ENCODE measurements at places on chromosomes 5 and 9.
A peak's percentile ranks its signal among the peaks of the same experiment; 100 is the strongest.

- no peak for DNase-seq
Measured at GRCh38 chr5:64585646-64586045, 79.8 kb downstream of the RGS7BP start.

DNA sequence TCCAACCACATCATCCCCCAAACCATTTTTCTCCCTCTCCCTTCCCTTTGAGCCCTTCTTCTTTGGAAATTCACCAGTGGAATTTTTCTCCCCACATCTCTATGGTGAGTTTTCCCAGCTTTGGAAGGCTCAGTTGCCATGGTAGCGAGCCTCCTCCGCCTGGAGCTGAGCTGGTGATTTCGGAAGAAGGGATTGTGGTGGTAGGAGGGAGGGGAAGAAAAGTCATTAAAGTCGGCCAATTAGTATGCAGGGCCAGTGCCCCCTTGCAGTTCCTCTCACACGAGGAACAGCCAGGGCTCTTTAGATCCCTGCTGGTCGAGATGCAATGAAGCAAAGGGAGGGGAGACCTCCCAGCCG is 322.0 kb downstream of the NTRK2 start:
- DNase-seq = no peak

GRCh38 chr9:13719981-13720676 is 440.6 kb upstream of the MPDZ start:
- peak; percentile 57 for DNase-seq

- DNase-seq = no peak
Measured at GRCh38 chr9:99411479-99412115, 189.5 kb downstream of the SEC61B start.

DNA sequence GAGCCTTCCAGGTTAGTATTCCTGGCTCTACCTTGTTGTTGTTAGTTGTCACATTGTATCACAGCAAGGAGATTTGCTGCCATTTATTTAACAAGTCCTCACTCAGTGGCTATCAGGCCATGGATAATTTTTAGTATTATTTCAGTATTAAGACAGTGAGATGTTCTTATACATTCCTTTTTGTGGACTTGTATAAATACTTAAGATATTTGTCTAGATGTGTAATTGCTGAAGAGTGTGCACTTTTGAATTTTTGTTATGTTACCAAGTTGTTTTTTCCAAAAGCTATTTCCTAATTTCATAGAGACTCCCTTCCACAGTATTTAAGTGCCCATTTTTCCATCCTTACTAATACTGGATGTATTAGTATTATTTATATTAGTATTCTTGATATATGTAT is 22.0 kb downstream of the SLC36A1 start:
- no peak for DNase-seq

DNA sequence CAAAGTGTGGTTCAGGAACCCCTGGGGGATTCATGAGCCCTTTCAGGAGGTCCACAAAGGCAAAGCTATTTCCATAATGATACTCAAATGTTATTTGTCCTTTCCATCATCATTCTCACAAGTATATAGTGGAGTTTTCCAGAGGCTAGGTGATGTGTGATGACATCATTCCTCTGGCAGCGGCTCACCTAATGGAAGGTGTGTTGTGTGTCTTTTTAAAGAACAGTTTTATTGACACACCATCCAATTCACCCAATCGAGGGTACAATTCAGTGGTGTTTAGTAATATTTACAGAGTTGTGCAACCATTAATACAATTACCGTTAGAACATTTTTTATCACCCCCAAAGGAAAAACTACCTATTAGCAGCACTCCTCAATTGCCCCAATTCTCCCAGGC is 9.7 kb downstream of the NANS start:
- DNase-seq = no peak

GRCh38 chr5:134435560-134435959 is 23.9 kb upstream of the CDKN2AIPNL start:
- peak; percentile 92 for DNase-seq

DNA sequence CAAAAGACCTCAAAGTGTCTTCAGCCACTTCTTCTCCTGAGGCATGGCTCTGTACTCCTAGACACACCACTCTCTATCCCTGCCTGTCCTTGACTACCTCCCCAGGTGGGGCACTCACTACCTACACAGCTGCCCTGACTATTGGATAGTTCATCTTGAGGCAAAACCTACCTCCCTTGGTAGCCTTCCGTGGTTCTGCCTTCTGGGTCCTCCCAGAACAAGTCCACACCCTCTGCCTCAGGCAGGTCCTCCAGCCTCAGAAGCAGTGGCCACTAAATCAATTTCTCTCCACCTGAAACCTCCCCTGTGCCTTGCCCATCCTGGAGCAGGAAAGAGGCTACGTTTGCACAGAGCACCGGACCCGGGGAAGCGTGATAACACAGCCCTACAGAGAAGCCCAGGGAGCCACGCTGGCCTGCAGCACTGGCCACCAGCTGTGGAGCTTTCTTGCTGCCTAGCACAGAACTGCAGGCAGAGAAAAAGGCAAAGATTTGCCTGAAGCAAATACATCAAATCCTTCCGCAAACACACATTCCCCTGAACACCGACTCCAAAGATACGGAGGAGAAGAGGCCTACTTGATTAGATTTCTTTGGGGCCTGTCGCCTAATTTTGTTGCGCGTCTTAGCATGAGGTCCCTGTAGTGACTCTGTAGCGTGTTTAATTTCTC is 141.8 kb downstream of the C9orf50 start:
- no peak for DNase-seq

DNA sequence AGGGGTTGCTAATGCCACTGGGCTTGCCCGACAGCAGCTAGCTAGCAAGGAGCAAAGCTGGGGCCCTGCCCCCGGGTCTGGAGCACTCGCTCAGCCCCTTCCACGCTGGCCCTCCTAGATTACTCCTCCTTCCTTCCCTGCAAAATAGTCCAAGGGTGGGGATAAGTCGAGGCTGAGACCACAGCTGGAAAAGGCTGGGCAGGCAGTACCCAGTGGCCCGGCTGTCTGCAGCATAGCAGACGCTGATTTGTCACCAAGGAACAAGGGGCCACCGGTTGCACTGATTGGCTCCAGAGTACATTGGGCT is 73.9 kb downstream of the ADAMTS2 start:
- DNase-seq = no peak

DNA sequence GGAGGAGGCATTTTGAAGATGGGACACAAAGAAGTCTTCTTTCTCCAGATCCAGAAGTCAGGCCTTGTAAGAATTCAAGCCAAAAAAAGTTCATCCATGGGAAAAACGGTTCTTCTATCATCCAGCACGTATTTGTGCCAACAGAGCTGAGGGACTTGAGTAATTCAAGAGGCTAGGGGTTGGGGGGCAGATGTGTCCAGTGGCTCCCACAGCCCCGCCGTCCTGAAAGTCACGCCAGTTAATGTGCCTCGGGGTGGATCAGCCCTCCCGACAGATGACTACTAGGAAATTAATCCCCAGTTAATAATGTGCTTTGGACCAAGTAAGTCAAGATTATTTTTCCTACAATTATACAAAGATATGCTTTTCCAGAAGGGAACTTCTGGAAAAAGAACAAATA is 23.4 kb downstream of the NREP start:
- DNase-seq = no peak

DNA sequence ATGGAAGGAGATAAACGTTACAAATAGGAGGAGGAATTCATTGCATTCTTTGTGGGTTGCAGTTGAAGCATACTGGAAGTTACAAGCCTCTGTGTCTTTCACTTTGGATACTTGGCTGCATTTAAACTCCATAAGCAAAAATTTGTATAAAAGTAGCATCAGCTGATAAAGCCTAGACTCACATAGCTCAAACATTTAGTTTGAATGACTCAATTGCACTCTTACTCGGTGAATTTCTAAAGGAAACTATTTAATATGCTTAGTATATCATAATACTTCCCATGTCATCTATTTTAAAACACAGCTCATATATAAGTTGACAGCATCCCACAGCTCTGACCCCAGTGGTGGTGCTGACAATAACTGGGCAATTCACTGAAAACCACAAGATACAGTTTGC is 596.6 kb upstream of the ZNF608 start:
- no peak for DNase-seq

- DNase-seq = no peak
Measured at GRCh38 chr9:121192959-121193640, 8.6 kb downstream of the RAB14 start.

DNA sequence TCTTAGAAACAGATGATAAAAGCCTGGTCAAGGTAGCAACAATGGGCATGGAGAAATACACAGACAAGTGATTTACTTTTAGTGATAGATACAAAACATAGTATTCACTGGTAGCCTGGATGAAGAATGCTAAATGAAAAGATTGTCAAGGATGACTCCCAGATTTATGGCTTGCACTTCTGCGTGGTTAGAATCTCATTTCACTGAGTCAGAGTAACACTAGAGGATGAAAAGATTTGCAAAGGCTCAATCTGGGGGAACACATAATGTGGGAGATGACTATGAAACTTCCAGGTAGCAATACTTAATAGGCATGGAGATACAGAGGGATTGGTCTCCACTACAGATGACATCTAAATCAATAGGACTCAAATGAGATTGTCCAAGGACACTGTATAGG is 38.4 kb downstream of the AGTPBP1 start:
- DNase-seq = no peak

DNA sequence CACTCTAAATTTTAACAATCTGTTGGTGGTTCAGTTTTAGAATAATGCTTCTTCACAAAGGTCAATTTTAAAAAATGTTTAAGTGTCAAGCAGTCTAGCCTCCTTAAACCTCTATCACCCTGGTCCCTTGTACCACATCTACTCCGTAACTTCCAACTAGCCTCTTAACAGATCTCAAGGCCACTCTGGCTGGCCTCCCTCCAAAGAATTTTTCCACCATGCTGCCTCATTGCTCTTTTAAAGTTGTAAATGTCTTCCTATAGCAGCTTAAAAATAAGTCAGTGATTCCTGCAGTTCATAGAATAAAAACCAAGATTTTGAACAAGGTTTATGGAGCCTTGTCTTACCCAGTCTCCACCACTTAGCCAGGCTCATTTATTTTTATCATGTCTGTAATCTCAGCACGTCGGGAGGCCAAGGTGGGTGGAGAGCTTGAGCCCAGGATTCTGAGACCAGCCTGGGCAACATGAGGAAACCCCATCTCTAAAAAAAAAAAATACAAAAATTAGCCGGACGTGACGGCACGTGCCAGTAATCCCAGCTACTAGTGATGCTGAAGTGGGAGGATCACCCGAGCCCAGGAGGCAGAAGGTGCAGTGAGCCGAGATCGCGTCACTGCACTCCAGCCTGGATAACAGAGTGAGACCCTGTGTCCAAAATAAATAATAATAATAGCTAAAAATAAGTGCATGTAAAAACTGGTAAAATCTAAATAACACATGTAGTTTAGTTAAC is 924.9 kb upstream of the DMAC1 start:
- no peak for DNase-seq

GRCh38 chr5:137743031-137743640 is 7.2 kb upstream of the KLHL3 start:
- DNase-seq = peak; percentile 42

GRCh38 chr5:141753971-141754713 is 72.1 kb upstream of the ARAP3 start:
- DNase-seq = no peak

GRCh38 chr9:23431459-23431858 is 394.6 kb downstream of the ELAVL2 start:
- DNase-seq = no peak

DNA sequence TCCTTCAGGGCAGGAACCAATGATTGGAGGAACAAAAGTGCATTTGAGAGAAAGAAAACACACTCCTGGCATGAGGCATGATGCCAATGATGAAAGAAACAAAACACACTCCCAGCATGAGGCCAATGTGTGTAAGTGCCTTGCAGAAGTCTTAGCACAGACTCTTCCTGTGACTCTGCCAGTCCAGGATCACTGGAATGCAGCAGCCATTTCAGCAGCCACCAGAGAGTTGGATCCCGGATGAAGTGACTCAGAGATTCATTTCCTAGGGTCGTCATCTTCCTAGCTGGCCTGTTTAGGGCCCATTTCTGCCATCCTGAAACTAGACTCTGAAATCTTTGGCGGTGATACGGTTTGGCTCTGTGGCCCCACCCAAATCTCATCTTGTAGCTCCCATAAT is 212.5 kb downstream of the CFAP90 start:
- no peak for DNase-seq

DNA sequence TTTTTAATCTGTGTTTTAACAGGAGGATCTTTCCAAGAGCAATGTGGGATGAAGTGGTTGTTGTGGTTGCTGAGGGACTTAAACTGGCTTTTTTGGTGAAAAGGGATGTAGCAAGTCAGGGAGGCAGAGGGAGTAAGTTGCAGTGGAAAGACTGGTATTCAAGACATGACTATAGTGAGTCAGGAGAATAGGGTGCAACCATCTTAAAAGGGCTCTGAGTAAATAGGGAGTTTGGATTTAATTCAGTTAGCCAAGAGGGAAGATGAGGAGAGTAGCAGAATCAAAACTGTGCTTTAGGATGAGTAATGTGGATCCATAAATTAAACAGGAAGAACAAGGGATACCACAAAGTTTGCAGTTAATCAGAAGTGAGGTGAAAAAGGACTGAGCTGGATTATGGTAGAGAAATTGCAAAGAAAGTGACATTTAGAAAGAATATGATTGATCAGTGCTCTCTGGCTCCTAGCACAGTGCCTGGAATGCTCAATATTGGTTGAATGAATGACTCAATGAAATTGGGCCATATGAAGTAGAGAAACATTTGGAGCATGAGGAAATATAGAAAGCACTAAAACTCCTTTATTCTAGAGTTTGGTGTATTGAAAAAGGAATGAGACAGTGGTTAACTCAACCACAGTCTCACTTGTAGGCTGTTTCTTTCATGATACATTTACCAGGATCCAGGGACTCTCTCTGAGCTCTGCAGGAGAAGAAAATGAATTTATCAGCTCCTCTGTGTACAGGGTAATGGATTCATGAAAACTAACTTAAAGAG is 5.1 kb downstream of the POLR3G start:
- no peak for DNase-seq

DNA sequence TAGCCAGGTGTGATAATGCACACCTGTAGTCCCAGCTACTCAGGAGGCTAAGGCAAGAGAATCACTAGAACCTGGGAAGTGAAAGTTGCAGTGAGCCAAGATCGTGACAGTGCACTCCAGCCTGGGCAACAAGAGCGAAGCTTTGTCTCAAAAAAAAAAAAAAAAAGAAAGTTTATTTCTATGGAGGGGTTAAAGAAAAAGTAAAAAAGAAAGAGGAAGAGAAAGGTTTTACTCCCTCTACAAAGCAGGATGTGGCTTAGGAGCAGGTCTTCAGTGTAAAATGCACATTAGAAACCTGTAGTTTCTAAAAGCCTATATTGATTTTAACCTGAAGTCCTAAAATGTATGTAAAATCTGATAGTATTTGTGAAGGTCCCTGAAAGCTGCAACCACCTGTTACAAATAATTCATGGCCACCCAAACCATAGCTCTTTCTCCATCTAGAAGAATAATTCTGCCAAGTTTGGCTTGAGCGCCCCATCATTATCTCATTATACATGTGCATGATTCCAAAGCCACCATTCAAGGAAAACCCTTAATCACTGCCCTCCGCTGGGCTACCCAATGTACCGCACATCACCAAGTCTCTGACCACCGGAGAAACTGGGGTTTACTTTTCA is 3.4 kb downstream of the FNBP1 start:
- DNase-seq = no peak

All from RCC 7860 (cell line).